ENCODE measurements at places on chromosomes 6 and 20.

DNA sequence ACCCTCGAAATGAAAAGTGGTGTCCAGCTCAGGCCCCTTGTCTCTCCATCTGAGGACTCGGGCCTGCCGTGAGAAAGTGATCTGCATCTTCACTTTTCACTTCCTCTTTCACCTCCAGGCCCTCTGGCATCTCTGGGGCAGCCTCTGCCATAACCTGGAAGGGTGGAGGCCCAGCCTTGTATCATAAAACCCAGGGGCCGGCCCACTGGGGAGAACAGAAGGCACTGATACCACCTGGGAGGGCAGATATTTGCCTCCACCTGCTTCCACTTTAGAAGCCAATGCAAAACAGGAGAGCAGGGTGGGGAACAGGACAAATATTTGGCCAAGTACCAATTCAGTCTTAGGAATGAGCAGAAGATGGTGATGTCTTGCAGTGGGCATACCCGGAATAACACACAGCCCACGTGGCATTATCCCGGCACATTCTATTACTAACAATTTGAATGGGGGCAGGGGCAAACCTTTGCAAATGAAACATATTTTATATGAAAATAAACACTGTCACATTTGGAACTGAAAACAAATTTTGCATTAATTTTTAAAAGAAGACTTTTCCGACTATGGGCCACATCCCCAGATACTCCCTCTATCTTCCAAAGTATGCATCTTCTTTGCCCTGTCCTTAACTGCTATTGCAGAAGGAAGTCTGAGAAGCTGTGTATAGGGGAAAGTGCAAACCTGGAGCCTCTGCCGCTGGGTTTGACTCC is 69.2 kb upstream of the TBC1D7 start:
- no peak for DNase-seq

DNA sequence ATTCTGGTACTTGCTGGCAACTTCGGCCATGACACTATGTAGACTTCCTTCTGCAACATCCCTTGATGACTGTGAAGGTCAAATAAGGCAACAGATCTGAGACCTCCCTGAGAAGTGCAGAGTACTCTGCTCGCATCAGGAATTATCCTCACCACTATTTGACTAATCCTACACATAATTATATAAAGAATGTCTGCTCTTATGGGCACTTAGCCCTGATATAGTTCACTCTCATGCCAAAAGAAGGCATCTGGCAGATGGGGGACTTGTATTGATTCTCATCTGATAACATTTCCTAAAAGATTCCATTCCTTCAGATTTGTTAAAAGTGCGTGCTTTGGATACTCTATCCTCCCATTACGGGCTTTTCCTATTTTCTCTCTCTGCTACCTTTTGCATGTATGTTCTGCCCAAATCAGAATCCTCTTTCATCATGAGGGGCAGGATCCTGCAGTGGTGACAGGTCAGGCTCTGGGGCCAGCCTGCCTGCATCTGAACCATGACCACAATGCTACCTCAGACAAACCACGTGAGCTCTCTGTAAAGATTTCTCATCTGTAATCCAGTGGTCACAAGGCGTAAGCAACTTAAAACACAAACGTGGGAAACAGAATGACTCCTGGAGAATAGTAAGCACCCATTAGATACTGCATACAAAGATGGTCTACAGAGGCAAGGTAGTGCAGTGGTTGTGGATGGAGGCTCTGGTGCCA is 134.0 kb downstream of the GJA10 start:
- DNase-seq, result no peak

DNA sequence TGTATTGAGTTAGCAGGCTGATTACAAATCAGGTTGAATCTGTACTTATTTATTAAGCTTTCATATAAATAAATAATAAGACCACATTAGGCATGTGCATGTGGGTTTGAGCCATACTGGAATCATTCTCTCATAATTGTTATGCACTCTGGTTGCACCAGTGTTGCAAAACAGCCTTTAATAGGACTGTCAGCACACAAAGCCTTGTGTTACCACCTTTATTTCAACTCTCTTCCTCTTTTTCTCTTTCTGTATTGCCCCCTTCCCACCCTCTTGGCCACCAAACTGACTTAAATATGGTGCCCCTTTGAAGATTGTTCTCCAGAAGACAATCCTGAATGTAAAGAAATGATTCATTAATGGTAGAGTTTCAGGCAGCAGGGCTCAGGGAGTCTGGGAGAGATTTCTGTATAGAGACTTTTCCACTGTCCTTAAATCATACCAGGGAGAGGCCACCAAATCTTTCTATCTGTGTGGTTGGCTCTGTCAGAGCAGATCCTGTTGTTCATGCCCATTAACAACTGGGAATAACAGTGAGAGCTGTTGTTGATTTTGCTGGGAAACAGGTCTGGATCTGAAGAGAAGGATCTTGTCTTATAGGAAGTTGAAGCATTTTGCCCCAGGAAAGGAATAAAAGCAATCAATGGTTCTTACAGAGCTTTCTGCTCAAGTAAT is 131.6 kb upstream of the SOX4 start:
- no peak for DNase-seq

DNA sequence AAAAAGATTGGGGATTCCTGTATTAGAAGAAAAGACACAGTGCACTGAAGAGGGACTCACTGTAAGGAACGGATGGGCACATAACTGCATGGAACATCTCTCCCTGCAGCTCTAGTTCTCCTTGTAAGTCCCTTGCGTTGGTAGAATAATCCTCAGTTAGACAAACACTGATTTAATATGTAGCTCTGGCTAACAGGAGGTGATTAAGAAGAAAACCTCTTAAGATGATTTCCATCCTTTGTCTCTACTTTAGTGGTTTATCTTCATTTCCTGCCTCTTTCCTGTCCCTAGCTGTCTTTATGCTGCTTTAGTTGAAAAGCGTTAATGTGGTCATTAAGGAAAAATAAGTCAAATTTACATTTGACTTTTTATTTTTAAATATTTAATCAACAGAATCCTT is 86.6 kb downstream of the SLC16A10 start:
- DNase-seq, result no peak

DNA sequence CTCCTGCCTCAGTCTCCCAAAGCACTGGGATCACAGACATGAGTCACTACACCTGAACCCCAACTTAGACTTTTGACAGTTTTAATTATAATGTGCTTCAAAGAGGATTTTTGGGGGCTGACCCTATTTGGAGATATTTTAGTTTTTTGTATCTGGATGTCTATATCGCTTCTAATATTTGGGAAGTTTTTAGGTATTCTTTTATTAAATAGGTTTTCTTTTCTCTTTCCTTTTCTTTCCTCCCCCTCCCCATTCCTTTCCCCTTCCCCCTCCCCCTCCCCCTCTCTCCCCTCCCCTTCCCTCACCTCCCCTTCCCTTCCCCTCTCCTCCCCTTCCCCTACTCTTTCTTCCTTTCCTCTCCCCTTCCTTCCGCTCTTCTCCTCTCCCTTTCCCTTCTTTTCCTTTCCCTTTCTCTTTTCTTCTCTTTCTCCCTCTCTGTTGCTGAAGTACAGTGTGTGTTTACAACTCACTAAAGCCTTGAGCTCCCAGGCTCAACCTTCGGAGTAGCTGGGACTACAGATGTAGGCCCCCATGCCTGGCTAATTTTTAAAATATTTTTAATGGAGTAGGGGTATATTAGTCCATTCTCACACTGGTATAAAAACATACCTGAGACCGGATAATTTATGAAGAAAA is 24.4 kb upstream of the NKX2-4 start:
- no peak for DNase-seq

DNA sequence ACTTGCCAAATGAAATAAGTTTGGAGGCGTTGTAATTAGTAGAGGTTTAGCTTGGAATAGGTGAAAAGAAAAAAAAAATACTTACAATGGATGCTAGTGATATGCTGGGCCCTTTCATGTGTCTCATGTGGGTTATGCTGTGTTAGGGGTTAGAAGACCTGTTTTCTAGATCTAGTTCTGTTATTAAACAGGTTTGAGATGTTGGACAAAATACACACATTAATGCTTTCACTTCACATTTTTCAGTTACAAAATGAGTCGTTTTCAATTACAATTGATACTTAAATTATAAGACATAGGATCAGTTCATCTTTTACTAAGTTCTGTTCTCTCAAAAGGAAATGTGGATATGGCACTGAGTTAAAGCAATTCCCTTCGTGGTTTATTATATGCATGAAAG is 509.8 kb downstream of the EPM2A start:
- DNase-seq, result no peak

DNA sequence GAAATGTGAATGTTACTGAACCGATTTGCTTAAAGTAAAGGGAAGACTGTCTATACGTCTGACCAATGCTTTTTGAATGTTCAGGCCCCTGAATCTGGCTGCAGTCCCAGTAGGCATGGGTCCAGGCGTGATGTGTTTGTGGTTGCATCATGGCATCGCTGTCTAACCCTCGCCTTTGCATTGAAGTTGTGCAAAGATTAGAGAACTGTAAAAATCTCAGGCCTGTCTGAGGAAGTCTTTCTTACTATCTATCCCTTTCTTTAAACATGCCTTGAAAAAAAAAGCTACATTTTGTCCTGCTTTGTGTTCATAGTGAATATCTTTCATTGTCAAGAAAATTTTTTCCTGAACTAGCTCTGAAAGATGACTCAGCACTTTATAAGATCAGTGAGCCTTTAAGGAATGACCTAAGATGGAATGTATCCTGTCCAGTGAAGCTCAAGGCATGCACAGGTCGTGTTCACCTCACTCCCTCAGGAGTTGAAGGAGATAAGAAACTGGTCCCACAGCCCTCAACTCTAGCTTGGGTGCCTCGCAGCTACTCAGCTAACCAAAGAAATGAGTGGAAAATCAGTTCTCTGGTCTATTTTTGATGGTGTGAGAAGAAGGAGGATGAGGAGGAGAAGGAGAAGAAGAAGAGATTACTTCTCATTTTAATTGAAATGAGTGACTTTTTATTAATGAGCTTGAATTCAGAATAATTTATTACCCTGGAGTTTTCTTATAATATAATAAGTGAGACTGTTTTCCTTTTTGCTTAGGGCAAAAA is 48.6 kb downstream of the TPD52L1 start:
- peak; percentile 86 for DNase-seq

Data from RWPE2 (cell line).